ENCODE measurements at places on chromosomes 1 and 21.
A peak's percentile ranks its signal among the peaks of the same experiment; 100 is the strongest.

- no peak for DNase-seq
Measured at GRCh38 chr21:37045556-37045955, 27.3 kb downstream of the PIGP start.

- DNase-seq: no peak
Measured at GRCh38 chr1:65247419-65248359, 61.7 kb upstream of the DNAJC6 start.

DNA sequence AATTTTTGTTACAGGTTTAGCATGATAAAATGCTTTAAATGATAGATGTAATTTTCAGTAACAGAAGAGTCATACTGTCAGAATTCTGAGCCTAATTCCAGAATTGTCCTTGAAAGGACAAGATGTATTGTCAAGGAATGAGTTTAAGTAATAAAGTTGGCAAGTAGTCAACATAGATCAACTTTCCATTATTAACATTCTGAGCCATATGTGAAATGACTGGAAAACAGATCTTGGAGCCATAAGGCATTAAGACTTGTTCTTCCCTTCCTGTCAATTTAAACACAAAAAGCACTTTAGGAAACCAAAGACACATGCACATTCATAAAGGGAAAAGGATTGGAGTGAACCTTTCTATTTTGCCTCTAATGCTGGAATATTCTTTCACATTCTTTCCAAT, 107.0 kb downstream of the ODF2L start:
- no peak for DNase-seq

DNA sequence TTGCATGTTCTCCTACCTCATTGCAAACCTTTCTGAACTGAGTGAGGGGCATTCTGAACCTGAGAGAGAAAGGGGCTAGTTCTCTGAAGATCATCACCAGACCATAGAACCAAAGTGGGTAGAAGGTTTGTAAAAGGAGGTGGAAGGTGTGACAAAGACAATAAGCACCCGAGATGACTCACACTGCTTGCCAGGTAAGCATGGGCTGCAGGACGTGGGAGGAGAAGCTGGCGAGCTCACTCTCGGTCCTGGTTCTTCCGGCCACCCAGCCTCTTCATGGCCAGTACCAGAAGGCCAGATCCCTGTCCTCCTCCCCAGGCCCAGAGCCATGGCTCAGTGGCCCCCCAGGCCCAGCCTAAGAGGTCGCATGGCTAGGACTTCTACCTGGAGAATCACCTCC, 128.3 kb downstream of the TMEM53 start:
- peak; percentile 86 for DNase-seq

- DNase-seq: no peak
Measured at GRCh38 chr1:23352096-23352695, 8.1 kb upstream of the HNRNPR start.

GRCh38 chr1:204685236-204686006, at the start of gene LRRN2:
Gene LRRN2 (minus strand): TSS chr1:204685738. CDS start chr1:204619992, 65,746 bp downstream.
- DNase-seq: peak; percentile 9

GRCh38 chr1:67888216-67889106, 55.2 kb upstream of the GNG12 start:
- DNase-seq: no peak

DNA sequence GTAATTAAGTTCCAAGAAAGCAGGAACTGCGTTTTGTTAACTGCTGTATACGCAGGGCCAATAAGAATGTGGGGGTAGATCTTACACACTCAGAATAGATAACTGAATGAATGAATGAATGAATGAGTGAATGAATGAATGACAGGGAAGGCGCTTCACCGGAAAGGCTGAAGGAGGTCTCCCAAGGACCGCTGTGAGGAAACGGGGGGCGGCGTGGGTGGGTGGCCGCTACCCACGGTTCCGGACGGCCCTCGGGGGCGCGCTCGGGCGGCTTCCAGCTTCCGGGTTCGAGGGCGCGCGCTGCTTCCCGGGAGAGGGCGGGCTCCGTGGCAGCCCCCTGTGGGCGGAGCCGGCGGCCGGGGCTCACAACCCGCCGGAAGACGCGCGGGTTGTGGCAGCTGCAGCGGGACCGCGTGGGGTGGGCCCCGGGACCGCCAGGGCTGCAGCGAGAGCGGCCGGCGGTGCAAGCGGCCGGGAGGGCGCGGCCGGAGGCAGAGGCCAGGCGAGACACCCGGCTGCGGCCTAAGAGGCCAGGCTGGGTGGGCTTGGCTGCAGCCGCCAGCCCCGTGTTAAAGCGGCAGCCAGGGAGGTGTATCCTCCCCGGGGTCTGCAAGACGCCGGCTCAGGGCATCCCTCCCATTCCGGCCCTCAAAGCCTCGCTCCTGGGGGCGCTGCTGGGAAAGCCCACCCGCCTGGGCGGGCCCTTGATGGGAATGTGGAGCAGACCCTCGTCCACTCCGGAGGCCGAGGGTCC, at the start of gene ZFP69:
ZFP69 (plus strand) TSS at position 367 of the 754 bp plus-strand sequence. CDS start 2,072 bp downstream, outside the sequence.
- DNase-seq: peak; percentile 7

GRCh38 chr1:153441238-153441755, 19.2 kb downstream of the S100A7 start:
- no peak for DNase-seq

DNA sequence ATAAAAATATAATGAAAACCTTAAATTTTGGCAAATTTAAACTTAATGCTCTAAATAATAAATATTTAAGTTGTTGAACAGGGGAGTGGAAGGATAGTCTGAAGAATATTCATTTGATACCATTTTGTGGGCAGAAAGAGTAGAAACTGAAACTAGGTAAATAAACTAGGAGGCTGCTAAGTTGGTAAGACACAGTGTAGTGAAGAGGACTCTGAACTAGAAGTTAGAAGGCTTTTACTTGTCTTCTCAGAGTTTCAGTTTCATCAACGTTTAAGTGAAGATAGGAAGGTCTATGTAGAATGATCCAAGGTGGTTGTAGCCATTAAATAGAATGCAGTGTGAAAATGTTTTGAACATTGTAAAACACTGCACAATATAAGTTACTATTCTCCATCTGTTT, 516.9 kb downstream of the AMY1C start:
- DNase-seq: no peak

DNA sequence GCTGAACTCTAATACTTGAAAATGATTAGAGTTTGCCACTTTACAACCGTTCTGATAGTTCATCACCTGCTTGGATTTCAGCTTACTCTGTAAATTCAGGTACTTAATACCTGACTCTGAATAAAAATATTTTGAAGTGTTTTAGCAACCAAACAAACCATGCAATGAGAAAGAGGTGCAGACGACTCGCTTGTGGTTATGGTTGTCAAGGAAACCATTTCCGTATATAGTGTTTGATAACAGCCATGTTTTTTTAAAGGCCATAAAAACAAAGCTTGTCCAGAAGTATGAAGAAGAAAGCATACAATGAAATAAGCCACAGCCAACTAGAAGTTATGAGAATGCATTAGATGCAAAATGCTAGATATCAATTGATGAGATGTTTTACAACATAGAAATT, 167.2 kb upstream of the HMCN1 start:
- DNase-seq: peak; percentile 87

DNA sequence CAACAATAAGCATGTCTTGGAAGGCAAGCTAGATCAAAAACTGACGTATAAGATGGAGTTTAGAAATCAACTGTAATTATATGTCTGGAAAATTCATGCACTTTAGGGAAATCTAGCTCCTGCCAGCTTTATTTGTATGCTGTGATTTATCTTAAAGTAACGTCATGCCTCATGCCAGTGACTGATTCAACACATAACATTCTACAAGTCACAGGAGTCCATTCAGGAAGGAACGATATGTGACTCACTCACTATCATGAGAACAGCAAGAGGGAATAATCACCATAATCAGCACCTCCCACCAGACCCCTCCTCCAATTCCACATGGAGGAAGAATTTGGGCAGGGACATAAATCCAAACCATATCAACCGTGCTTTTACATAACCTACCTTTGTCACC, 682.4 kb upstream of the ADAMTS5 start:
- no peak for DNase-seq

DNA sequence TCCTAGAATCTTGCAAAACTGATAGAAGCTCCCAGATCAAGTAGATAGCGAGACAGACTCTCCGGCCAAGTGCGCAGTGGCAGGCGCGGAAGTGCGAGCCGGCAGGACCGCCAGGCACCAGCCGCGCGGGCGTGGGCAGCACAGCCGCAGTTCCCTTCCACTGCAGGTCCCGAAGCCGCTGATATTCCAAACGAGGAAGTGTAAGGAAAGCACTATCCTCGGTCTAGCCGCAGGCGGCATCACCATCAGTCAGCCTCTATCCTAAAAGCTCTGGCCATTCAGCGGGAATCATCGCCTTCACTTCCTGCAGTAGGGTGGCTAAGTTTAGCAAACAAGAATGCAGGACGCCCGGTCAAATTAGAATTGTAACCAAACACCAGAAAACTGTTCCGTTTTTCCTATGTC, 710 bp downstream of the GLRX2 start:
- peak; percentile 65 for DNase-seq

DNA sequence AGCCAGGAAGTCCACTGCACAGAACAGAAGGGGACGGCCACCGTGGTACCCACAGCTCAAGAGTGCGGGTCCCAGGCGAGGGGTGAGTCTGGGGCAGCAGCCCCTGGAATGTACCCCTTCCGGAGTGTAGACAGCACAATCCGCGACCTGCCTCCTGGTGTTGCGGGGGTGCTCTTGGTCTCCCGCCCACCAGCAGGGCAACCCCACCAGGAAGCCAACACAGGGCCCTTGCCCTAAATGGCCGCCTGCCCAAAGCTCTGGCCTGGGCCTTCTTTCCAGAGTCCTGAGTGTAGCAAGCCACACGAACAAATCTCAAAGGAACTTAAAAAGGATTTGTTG, 1.1 kb upstream of the SLC19A1 start:
- DNase-seq: no peak

DNA sequence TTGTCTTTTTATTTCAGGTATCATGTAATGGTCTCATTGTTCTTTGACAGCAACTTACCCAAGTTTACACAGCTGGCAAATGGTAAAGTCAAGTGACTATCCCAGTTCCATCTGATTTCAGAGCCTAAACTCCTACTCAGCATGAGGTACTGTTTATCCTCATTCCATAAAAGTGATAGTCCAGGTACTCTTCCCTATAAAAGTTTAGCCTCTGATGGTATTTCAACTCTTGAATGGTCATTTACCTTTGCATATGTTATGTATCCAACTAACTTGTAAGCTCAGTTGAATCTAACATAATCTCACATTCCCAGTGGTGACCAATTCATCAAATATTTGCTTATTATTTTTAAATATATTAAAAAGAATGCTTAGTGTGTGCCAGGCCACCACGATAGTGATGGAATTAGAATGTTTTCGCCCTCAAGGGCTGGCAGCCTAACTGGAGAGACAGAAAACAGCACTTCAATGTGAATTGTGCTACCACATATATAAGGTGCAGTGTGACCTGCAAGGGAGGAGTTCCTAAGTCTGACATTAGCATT, 307.1 kb downstream of the CTH start:
- no peak for DNase-seq

DNA sequence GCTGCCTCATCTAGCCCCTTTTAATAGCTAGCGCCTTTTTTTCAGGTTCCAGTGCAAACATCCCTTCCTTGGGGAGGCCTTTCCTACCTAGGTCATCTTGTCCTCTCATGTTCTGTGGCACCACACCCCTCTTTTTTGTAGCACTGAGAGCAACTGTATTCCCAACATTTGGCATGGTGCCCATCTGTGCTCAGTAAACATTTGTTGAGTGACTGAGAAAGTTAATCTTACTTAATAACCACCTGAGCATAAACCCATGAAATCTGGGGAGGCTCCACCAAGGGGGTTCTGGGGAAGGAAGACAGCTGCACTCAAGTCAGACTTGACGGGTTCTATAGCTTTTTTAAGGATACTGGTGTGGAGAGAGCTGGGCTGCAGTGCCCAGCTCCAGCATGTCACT, 90.0 kb downstream of the NOS1AP start:
- DNase-seq: no peak

- DNase-seq: peak; percentile 32
Measured at GRCh38 chr1:39609618-39610331, 29.7 kb downstream of the HEYL start.

DNA sequence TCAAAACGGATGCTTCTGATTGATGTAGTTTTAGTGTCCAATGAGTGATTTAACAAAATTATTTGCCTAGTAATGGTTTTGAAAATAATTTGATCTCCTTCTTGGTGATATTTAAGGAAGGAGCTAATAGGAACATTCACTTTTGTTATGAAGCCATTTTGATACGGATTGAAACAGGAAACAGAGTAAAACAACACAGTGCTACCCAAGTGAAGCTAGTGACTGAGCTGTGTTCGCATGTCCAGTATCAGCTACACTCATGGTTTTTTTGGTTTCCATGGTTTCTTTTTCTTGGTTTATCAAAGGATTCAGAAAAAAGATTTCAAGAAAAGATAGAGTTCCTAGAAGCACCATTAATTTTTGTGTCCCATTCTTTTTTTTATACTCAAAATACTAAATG, 40.1 kb upstream of the PLEKHO1 start:
- no peak for DNase-seq

DNA sequence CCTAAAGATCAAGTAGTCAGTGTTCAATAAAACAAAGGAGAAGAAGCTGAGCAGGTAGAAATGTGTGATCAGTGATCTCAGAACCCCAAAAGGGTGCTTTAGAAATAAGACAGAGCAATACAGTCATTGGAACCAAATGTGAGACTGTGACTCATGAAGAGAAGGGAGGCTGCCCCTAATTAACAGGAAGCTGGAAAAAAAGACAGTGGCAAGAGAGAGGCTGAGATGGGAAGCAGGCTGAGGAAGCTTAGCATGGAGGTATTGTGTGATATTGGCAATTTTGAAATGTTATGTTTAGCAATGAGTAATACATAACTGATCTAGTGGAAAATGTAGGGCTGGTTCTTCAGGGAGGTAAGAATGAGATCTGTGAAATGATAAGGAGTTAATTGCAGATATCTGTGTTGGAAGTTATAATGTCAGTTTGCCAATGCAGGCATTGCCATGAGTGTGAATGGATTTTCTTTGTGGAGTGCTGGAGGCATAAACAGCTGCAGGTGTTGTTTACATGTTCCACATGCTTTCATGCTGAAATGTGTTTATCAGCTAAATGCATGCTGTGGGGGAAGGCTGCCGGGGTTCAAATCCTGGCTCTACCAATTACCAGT, 90.6 kb upstream of the CACNA1E start:
- DNase-seq: no peak

GRCh38 chr1:117632269-117633067, 26.6 kb downstream of the TENT5C start:
- DNase-seq: no peak

GRCh38 chr1:221376286-221376685, 365.6 kb downstream of the DUSP10 start:
- no peak for DNase-seq
